Cardiac fibroblast (primary cell): ENCODE measurements at places on chromosomes 6 and 20.
A peak's percentile ranks its signal among the peaks of the same experiment; 100 is the strongest.

GRCh38 chr6:138278326-138278725 is 60.0 kb upstream of the PBOV1 start:
- DNase-seq: peak; percentile 40

- peak; percentile 83 for DNase-seq
Measured at GRCh38 chr6:32107406-32107805, 1.7 kb downstream of the TNXB start.

DNA sequence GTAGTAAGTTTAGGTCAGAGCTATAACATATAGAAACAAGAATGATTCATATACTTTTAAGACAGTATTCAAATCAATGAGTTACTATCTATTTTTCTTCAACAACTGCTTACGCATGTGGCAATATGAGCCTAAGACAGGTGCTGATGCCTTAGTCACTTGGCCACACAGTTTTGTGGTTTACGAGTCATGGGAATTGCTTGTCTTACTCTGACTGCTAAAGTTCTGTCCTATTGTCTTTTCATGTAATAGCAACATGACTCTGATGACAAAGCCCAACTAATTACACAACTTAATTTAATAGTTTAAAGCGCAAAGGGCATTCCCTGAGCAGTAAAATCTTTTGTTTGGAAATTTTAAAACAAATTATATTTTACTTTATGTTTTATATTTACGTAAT is 159.3 kb upstream of the CENPW start:
- peak; percentile 59 for DNase-seq

DNA sequence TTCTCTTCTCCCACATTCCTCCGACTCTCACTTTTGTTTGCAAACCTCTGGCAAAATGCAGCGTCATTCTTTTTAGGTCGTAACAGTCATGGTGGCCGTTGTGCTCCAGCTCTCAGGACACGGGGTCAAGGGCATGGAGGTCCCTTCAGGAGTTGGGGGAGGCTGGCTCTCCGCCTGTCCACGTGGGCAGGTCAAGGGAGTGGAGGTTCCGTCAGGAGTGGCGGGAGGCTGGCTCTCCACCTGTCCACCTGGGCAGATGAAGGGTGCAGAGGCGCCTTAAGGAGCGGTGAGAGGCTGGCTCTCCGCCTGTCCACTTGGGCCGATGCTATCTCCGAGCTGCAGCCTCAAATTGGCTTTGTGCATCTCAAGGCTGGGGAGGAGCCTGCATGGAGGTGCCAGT is 98.0 kb downstream of the ERMARD start:
- DNase-seq: no peak

DNA sequence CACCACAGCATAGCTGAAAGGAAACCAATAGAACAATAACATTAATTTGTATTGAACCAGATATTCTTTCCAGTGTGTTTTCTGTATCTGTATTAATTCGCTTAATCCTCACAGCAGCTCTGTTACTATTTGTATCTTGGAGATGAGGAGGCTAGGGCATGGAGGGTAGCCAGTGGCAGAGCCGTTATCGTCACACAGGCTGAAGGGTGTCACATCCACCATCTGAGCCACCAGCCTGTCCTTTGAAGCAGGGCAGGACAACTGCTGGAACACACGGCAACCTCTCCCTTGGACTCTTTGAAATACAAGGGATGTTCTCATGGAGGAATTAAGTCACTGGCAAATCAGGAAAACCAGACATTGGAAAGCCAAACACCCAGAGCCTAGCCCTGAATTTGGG is 628.0 kb upstream of the CDH4 start:
- no peak for DNase-seq

- no peak for DNase-seq
Measured at GRCh38 chr6:87103977-87104601, 9.2 kb upstream of the CGA start.

GRCh38 chr6:144835322-144835973 is 550.3 kb downstream of the UTRN start:
- DNase-seq: peak; percentile 13

DNA sequence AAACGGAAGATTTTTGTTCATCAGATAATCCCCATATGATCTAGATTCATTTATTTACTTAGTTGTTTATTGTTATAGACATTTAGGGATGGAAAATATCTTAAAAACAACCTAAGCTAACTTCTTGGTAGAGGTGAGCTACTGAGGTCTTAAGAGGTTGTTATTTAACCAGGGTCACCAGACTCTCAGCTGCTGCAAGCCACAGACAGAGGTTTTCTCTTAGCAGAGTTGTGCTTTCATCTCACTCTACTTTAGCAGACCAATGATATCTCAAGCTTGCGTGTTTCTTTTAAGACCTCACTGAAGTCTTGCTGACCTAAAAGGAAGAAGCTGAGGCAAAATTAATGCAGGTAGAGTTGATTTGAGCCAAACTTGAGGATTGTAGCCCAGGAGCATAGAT is 43.6 kb downstream of the NCOA7 start:
- no peak for DNase-seq

GRCh38 chr20:38551056-38551626 is 29.9 kb upstream of the ADIG start:
- peak; percentile 25 for DNase-seq

GRCh38 chr6:94349227-94349626 is 929.9 kb upstream of the EPHA7 start:
- no peak for DNase-seq

DNA sequence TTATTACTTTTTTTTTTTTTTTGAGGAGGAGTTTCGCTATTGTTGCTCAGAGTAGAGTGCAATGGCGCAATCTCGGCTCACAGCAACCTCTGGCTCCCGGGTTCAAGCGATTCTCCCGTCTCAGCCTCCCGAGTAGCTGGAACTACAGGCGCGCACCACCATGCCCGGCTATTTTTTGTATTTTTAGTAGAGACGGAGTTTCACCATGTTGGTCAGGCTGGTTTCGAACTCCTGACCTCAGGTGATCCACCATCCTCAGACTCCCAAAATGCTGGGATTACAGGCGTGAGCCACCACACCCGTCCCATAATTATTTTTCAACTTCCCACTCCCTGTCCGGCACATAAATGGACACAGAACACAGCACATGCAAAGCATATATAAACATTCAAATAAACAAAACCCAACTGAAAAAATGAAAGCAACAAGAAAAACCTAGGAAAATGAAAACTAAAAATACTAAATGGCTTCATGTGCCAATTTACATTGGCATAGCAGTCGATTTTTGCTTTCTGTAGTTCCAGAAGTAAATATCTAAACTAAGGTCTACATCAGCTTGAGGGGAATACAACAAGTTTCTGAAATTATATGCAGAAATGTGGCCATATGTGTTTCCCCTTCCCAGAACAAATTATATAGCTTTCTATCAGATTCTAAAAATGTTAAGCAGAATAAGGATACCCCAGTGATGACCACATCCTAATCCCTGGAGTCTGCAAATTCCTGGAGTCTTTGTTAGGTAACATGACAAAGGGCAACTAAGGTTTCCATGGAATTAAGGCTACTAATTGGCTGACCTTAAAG is 113.9 kb downstream of the HFE start:
- no peak for DNase-seq

GRCh38 chr6:163572612-163573011 is 158.1 kb downstream of the QKI start:
- DNase-seq: peak; percentile 36

GRCh38 chr6:140544431-140544830 is 1170.0 kb upstream of the CITED2 start:
- no peak for DNase-seq

- DNase-seq: no peak
Measured at GRCh38 chr6:33748841-33749240, 2.1 kb upstream of the IP6K3 start.

DNA sequence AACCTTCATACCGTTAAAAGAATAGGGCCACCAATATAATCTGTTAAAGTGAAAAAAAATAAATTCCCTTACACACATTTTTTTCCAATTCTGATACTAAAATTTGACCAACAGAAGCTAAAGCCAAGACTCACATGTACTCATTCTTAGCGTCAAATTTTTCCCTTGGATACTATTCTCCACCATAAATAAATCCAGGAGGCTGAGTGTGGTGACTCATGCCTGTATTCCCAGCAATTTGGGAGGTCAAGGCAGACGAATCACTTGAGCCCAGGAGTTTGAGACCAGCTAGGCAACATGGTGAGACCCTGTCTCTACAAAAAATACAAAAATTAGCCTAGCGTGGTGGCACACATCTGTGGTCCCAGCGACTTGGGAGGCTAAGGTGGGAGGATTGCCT is 43.9 kb downstream of the SCML4 start:
- DNase-seq: no peak

DNA sequence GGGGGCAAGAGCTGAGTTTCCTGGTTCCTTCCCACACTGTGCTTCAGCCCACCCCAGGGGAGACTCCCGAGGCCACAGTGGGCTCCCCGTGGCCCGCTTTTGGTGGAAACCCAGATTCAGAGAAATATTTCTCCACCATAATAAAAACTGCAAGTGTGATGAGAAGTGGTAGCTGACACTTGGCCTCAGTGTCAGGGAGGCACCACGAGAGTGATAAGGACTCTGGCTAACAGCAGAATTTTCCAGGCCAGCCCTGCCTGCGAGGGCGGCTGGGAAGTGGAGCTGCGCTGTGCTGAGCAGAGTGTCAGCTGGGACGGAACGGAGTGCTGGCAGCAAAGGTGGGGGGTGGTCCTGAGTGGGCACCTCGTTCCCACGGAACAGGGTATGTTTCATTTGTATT is 22.5 kb downstream of the SPATA2 start:
- DNase-seq: no peak

GRCh38 chr6:98885330-98885729 is 51.0 kb downstream of the POU3F2 start:
- DNase-seq: no peak

DNA sequence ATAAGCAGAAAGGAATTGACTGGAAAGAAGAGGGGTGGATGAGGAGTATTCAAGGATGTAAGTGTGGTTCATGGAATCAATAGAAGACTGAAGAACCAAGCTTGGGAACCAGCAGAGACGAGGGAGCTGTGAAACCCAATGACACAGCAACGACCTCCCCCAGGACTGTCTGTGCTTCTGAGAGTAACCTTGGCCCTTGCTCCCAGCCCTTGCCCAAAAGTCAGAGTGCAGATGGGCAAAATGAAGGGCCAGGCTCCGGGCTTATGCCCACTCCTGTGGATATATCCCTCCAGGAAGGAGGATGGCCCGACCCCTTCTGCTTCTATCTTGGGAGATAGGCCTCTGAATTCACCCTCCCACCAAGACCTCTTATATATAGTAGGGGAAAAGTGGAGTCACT is 24.9 kb downstream of the FAM50B start:
- no peak for DNase-seq

- DNase-seq: no peak
Measured at GRCh38 chr6:157239671-157240058, 83.7 kb downstream of the TMEM242 start.

- DNase-seq: no peak
Measured at GRCh38 chr20:47173596-47174216, 182.8 kb downstream of the ZMYND8 start.

DNA sequence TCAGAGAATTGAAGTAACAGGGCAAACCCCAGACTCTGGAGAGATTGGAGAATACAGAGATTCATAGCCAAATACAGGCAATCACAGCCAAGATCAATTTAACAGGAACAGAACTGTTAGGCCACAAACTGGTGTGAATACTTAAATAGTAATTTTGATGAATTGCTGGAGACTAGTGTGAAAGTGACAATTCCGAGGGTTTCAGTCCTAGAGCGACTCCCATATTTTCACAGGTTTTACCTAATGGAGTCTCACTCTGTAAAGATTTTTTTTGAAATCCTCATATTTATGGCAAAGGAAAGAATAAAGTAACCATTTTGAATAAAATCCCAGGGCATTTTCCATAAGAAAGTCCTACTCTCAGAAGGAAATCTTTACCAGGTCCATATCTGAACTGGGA is 135.5 kb downstream of the MMUT start:
- no peak for DNase-seq

GRCh38 chr6:55916188-55916587 is 40.8 kb upstream of the BMP5 start:
- peak; percentile 56 for DNase-seq

GRCh38 chr6:42047790-42048405 is 2.4 kb upstream of the TAF8 start:
- DNase-seq: no peak

- no peak for DNase-seq
Measured at GRCh38 chr6:128929869-128930268, 46.9 kb downstream of the LAMA2 start.

DNA sequence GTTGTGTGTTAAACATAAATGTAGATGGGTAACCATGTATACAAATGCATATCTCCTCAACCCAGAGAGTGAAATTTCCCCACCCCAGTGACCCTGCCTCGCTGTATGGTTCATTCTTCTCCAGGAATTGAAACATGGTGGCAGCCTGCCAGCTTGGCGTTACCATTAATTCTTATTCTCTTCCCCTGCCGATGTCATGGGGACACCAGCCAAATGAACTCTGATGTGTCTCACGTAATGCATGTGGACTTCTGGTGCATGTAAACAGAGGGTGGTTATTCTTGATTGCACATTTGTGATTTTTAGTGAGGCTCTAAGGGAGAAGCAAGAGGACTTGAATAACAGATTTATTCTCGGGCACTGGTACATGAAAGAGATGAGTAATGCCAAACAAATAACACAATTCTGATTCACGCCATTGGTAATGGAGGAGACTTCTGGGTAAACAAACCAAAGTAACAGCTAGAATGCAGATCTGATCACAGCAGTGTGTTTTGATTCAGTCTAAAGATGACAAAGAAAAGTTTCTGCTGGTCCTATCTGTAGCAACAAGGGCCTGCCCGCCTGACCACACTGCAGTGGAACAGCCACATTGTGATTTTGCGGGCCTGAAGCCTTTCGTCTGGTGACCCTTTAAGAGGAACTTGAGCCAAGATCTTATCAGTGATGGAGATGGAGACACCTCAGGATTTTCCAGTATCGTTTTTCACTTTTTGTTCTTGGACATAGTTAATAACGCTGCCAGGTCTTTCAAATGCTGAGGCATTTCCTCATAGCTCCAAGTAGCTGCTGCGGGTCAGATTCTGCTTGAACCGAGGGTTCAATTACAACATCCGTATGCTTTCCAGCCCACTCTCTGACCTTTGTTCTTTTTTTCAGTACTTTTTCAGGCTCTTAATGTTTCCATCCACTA is 171.8 kb upstream of the AKAP12 start:
- peak; percentile 99 for DNase-seq

DNA sequence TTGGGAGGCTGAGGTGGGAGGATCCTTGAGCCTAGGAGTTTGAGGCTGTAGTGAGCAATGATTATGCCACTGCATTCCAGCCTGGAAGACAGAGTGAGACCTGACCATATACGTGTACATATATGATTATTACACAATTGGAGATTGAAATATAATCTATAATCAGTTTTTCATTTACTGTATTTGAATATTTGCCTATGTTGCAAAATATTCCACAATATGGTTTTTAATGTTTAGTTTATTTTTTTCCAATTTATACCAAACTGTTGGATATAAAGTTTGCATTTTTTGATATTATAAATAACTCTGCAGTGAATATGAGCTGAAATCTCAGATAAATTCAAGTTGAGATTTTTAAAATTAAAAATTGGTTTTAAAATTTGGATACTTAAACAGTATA is 79.6 kb upstream of the SIRPG start:
- no peak for DNase-seq

GRCh38 chr20:11808841-11809240 is 108.9 kb upstream of the BTBD3 start:
- DNase-seq: no peak
